Activated T-helper 17 cell treated with anti-CD3 and anti-CD28 coated beads, Interleukin-2, amount 50 U/mL, for 72 hours (primary cell): ENCODE measurements at places on chromosomes 13 and 19. TPM values are rescaled to one million over a fixed set of nuclear protein-coding genes. Genes with fewer than 3 reads are reported as not detected.

GRCh38 chr19:16074488-16075365 is 1.6 kb upstream of the TPM4 start:
- no peak for ATAC-seq

DNA sequence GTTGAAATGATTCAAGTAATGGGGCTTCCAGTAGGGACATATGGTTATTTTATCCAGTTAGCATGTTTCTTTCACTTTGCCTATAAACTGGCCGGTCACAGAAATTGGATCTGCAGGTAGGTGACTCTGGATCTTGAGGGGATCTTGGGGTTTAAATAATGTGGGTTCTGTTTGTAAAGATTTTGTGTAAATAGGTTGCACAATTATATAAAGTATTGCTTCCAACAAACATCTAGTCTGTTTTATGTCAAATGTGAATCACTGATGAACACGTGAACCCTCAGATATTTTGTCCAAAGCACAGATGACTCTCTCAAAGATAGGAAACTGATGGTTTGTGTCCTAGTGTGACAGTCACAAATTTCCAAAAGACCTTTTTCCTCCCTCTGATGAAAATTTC is 98.4 kb downstream of the ZIC5 start:
- no peak for ATAC-seq

GRCh38 chr19:3550947-3551791 is 6.2 kb downstream of the MFSD12 start:
- no peak for ATAC-seq

GRCh38 chr19:6047741-6048251 is 62.5 kb downstream of the RFX2 start:
- no peak for ATAC-seq

DNA sequence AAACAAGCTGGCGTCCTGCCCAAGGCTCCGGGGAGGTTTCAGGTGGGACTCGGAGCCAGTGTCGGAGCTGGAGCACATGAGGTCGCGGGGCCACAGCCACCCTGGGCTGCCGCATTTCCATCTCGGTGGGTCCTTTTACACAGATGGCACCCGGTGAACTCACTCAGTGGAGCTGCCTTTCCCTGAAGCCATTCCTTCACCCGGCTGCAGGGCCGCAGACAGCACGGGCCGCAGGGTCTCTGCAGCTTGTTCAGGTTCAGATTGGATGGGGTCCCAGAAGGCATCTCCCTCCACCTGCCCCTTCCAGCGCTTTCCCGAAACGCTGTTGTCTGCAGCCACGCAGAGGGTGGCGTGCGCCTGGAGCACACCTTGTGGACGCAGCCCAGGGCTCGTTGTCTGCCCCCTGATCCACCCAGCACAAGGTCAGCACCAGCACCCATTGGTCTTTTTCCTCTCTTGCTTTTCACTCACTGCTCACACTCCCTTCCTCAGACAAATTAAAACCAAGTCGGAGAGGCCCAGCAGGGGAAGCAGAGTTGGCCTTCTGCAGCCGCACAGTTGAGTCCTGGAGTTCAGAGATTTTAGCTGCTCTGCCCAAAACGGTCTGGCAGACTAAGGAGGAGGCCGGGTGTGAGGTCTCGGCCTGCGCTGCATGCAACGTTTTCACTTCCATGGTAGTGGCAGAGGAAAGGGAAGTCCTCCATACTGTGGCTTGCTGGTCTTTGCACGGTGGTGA is 18.1 kb downstream of the MCF2L start:
- no peak for ATAC-seq

GRCh38 chr13:52851137-52851962 is 2.9 kb upstream of the PCDH8 start:
- ATAC-seq = peak; percentile 18

DNA sequence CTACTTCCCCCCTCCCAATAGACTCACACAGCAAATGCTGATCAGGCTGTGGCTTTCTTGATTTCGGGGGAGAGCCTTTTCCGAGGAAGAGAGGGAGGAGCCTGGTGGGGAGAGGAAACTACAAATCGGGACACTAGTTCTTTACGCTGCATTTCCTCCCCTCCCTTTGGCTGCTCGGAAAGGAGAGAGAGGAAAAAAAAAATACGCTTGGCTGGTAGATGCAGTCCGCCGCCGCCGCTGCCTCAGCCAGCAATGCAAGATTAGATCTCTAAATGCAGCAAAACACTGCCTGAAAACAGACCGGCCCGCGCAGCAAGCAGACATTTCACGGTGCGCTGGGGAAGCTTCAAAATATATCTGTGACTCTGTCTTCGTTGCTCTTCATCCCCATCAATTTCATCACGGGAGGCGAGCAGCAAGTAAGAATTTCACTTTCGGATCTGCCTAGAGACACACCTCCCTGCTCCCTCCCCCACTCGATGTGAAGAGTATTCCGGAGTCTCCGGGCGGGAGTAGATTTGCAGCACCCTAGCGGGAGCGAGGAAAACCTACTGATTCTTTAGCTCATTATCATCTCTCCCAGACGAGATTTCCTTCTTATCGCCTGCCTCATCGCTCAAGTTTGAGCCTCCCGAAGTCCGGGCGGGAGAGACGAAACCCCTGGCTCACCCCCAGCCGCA is at the start of gene PCDH17:
Gene PCDH17 (plus strand): TSS at position 149 of the 680 bp plus-strand sequence. CDS start 803 bp downstream, outside the sequence.
- ATAC-seq = no peak

DNA sequence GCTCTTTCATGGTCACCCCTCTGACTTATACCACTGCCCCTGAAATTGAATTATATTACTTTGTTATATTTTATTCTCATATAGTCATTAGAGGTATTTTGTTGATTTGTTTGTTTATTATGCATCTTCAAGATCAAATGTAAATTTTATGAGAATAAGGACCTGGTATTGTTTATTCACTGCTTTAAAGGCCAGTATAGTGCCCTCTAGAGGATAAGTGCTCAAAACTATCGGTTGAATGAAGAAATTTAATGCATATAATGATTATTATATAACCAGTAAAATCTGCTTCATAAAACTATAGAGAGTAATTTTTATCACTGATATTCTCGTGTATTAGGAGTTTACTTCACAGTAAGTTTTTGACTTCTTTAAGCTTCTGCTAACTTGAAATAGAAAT is 1401.9 kb downstream of the SLITRK1 start:
- ATAC-seq = no peak

- ATAC-seq = peak; percentile 3
These were observed 880 bp upstream of the C19orf12 start for GRCh38 chr19:29715701-29716581.

DNA sequence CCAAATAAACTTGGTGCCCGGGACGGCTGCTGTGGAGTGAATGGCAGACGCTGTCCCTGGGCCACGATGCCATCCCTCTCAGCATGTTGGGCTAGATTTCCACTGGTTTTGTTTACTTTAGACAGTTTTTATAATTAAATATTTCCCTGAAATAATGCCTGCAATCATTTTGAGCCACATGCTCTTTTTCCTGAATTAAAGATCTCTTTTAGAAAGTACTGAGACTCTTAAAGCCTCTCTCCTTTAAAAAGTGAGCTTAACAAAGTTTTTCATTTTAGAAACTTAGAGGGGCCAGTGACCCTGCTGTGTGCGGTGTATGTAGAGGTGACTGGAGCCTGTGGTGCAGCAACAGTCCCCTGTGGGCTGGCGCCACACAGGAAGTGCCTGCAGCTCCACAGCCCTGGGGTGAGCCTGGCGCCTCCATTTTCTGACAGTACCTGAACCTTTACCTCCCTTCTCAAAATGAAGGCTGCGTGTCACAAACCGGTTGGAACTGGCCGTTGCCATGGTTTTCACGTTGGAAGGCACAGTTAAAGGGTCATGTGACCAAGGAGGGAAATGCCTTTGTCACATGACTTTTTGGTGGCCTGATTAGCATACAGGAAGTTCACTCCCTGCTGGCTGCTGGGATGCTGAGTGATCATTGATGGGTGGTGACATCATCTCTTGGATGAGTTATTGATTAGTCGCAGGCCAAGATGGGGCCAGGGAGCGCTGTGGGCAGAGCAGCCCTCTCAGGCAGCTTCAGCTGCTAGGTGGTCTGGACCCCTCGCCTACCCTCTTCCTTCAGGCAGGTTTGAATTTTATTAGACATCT is 26.3 kb downstream of the TSSK6 start:
- ATAC-seq = peak; percentile 91

GRCh38 chr13:112448621-112449544 is 72.7 kb downstream of the SPACA7 start:
- no peak for ATAC-seq

DNA sequence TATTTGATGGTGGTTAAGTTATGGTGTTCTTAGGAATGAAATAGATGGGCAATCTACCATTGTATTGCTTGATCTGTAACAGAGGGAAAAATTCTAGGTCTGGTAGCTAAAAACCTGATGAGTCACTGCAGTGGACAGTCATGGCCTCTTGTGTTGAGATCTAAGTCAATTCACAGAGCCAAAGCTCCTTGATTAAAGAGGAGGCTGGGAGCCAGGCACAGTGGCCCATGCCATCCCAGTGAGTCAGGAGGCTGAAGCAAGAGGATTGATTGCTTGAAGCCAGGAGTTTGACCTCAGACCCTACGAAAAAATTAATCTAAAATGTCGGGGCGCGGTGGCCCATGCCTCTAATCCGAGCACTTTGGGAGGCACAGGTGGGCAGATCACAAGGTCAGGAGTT is 67.1 kb upstream of the KPNA3 start:
- ATAC-seq = no peak

DNA sequence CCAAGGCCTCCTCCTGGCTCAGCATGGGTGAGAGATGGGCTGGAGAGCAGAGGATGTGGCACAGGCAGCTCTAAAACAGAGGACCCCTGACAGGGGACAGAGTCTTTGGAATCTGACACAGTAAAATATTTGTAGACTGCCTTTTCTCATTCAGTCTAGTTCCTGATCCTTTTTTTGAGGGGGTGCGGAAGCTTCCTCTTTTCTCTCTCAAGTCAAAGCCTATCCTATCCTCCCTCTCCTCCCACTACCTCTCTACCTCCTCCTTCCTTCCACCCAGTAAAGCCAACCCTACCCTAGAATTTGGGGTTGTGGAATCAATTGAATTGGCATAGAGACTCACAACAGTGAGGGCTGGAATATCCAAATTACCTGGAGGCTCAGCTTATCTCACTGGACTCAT is 82.0 kb downstream of the TEX26 start:
- ATAC-seq = no peak

GRCh38 chr19:4152241-4152998 is 1.0 kb upstream of the CREB3L3 start:
- no peak for ATAC-seq

ZNF575 gene
- total RNA-seq = 0.86 TPM

ZNF497 gene
- total RNA-seq = 1.7 TPM
